ENCODE measurements at places on chromosomes 7 and 10.

GRCh38 chr10:58742141-58742540 is 229.5 kb downstream of the BICC1 start:
- H3K4me3 ChIP-seq: no peak overlapping the region
- no peak for DNase-seq
- H3K27ac ChIP-seq: no peak overlapping the region

DNA sequence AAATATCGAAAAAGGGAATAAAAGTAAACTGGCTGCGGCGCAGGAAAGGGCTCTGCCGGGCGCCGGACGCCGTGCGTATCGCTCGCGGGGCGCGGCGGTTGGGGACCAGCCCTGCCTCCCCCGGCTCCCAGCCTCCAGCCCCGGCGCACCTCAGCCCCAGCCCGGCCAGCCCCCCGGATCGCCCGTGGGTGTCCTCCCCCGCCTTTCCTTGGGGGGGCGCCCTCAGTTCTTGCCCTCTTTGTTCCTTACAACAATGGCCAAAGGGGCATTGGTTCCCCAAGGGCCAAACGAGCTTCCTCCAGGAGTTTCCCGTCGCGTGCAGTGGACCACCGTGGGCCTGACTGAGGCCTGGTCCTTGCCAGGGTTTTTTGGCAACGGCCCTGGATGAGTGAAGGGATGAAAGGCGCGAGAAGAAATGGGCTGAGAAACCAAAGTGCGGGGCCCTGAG is 1.2 kb downstream of the MACROH2A2 start:
- peaks cover 26% of the 10 kb centered on the region for H3K4me1 ChIP-seq
- H3K36me3 ChIP-seq: no peaks in the 10 kb centered on the region
- H3K27me3 ChIP-seq: peaks cover 61% of the 10 kb centered on the region
- peak; percentile 44 for DNase-seq

GRCh38 chr7:17512181-17512675 is 213.8 kb downstream of the AHR start:
- no peaks in the 10 kb centered on the region for H3K36me3 ChIP-seq
- no peaks in the 10 kb centered on the region for H3K27me3 ChIP-seq
- DNase-seq: no peak
- H3K4me1 ChIP-seq: no peaks in the 10 kb centered on the region
- H3K27ac ChIP-seq: no peak overlapping the region

GRCh38 chr7:158613481-158613880 is 25.9 kb upstream of the PTPRN2 start:
- no peaks in the 10 kb centered on the region for H3K36me3 ChIP-seq
- H3K4me1 ChIP-seq: no peaks in the 10 kb centered on the region
- no peak for DNase-seq
- no peaks in the 10 kb centered on the region for H3K27me3 ChIP-seq
- H3K4me3 ChIP-seq: no peak overlapping the region

DNA sequence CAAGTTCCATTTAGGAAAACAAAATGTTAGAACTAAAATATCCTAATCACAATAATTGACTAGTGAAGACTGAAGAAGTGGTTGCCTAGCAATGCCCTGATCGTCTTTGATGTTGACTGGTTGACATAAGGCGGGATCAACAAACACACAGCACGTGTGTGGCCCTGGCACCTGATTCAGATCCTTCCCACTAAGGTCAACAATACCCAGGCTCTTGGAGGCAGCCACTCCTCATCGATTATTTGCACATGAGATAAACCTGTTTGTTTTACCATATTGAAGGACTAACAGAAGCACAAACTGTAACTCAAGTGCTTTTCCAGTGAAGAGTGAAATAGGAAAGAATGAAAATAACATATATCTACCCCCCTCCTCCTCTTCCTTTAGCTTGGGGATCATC is 15.6 kb downstream of the FANK1 start:
- H3K4me3 ChIP-seq: no peak overlapping the region

- H3K27me3 ChIP-seq: no peaks in the 10 kb centered on the region
- peak overlapping the region; percentile 89 for H3K4me3 ChIP-seq
- DNase-seq: peak; percentile 18
- H3K27ac ChIP-seq: peak overlapping the region; percentile 83
Measured at GRCh38 chr10:59905731-59906416, 482 bp downstream of the CCDC6 start.

- no peak overlapping the region for H3K27ac ChIP-seq
- DNase-seq: peak; percentile 16
- H3K36me3 ChIP-seq: no peaks in the 10 kb centered on the region
Measured at GRCh38 chr7:106050002-106050745, 61.9 kb downstream of the SYPL1 start.

DNA sequence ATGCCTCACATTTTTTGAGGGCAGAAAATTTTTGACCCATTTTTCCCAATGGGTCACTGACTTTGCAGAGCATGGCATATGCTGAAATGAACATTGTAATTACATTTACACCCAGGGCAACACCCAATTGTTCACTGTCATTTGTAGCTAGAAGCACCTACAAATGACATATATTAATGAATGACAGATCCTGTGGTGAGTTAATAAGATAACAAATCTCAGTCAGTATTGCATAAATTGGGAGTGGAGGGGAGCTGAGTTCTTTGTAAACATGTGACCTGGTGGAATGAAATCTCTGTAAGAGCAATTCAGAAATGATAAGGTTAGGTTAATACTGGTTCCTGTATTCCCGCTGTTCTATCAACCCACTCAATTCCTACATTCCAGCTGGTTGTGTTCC is 255.1 kb upstream of the LRRN3 start:
- DNase-seq: no peak
- H3K36me3 ChIP-seq: no peaks in the 10 kb centered on the region
- no peaks in the 10 kb centered on the region for H3K27me3 ChIP-seq
- H3K4me3 ChIP-seq: no peak overlapping the region
- no peak overlapping the region for H3K27ac ChIP-seq
- peaks cover 6% of the 10 kb centered on the region for H3K4me1 ChIP-seq

DNA sequence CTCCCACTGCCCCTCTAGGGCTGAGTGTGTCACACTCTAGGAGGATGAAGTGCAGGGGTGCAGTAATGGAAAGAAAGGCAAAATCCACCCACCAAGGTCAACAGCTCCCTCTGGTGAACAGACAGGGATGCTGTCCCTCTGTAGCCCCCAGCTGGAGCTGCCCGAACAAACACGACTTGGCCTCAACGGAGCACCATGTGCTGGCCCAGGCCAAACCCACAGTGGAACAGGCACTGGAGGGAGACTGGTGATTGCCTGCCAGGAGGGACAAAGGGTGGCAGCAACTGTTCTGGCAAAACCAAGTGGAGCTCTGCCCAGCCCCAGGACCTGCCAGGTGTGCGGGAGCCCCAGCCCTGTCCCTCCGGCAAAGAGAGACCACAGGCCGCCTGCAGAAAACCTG is 20.7 kb downstream of the PDIA4 start:
- H3K4me1 ChIP-seq: no peaks in the 10 kb centered on the region
- no peaks in the 10 kb centered on the region for H3K27me3 ChIP-seq

DNA sequence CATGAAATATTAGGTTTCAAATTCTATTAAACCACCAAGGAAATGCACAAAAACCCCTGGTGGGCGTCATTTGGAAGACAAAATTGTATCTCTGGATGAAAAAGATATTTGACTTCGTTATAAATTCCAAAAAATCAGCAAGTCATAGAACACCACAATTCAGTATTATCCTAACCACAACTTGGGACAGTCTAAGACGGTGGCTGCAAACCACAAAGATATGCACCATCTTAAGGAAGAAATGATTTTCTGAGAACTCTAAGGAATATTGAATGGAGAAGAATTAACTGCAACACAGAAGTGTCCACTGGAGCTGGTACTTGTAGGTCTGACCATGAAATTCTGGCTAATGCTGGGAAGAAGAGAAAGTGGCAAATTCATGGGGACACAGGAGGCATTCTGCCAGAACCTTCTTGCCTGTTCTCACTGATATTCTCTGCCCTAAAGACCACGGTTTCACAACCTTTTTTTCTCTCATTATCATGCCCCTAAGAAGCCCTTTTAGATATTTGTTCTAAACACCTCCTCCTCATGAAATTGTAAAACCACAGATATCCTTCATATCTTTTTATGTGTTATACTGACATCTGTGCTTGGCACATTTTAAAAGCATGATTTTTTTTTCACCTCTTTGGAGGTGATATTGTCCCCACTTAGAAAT is 92.9 kb downstream of the SFMBT2 start:
- DNase-seq: no peak
- H3K4me1 ChIP-seq: no peaks in the 10 kb centered on the region
- no peak overlapping the region for H3K27ac ChIP-seq
- H3K4me3 ChIP-seq: no peak overlapping the region

- no peaks in the 10 kb centered on the region for H3K36me3 ChIP-seq
- no peak overlapping the region for H3K27ac ChIP-seq
- no peak overlapping the region for H3K4me3 ChIP-seq
- H3K4me1 ChIP-seq: no peaks in the 10 kb centered on the region
- no peak for DNase-seq
Measured at GRCh38 chr7:94333810-94334209, 60.9 kb upstream of the COL1A2 start.

- H3K4me1 ChIP-seq: peaks cover 14% of the 10 kb centered on the region
- H3K27me3 ChIP-seq: no peaks in the 10 kb centered on the region
- no peak for DNase-seq
- no peaks in the 10 kb centered on the region for H3K36me3 ChIP-seq
- no peak overlapping the region for H3K27ac ChIP-seq
Measured at GRCh38 chr7:461453-462172, 58.0 kb downstream of the PDGFA start.

DNA sequence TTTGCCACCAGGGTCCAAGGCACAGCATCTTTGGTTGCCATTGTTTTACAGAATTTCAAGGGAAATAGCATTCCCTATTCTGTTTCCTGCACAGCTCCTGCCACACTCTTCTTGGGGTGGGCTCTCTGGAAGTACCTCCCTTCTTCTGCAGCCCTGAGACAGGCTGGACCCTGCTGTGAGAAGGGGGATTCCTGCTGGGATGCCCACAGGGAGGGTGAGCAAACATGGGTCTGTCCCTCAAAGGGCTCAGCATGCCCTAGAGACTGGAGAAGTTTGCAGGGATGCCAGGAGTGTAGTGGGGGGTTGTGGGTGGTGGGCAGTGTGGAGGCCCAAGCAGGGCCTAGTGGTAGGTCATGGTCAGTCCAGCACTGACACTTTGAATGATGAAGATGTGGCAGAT is 222.2 kb upstream of the GPR26 start:
- no peak overlapping the region for H3K4me3 ChIP-seq
- H3K27me3 ChIP-seq: no peaks in the 10 kb centered on the region
- H3K4me1 ChIP-seq: peaks cover 4% of the 10 kb centered on the region

DNA sequence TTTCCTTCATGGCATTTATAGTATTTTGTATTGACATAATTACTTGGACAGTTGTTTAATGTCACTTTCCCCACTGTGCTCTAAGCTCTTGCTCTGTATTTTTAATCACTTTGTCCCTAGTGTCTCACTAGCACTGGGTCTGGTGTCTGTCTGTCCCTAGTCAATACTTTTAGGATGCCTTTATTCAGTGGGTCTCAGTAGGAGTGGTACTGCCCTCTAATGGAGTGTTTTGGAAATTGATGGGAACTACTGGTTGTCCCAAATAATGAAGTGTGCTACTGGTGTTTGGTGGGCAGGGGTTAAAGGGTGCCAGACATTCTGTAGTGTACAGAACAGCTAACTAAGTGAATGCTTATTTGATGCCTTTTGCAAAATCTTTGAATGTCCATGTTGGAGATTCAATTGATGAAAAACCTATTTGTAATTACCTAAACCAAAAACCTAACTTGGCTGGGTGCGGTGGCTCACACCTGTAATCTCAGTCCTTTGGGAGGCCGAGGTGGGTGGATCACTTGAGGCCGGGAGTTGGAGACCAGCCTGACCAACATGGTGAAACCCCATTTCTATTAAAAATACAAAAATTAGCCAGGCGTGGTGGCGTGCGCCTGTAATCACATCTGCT is 33.3 kb downstream of the CDK14 start:
- no peaks in the 10 kb centered on the region for H3K27me3 ChIP-seq
- H3K27ac ChIP-seq: no peak overlapping the region
- H3K4me3 ChIP-seq: no peak overlapping the region
- H3K36me3 ChIP-seq: no peaks in the 10 kb centered on the region
- peaks cover 26% of the 10 kb centered on the region for H3K4me1 ChIP-seq
- DNase-seq: peak; percentile 70

DNA sequence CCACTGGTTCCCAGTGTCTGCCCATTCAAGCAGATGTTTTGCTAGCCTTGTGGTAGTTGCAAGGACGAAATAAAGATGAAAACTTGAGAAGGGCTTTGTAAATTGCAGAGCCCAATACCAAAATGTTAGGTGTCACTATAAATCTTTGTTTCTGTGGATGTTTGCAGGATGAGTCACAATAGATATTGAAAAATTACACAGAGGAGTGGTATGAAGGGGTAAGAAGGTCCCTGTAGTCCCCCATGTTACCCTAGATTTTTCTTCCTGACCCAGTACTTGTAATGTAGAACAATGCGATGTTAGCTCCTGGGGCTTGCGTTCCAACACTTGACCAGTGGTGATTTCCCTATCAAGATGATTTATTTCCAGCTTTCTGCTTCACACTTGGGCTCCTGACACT is 102.6 kb upstream of the LYZL1 start:
- H3K27me3 ChIP-seq: no peaks in the 10 kb centered on the region
- H3K27ac ChIP-seq: no peak overlapping the region
- H3K36me3 ChIP-seq: no peaks in the 10 kb centered on the region
- no peak for DNase-seq

DNA sequence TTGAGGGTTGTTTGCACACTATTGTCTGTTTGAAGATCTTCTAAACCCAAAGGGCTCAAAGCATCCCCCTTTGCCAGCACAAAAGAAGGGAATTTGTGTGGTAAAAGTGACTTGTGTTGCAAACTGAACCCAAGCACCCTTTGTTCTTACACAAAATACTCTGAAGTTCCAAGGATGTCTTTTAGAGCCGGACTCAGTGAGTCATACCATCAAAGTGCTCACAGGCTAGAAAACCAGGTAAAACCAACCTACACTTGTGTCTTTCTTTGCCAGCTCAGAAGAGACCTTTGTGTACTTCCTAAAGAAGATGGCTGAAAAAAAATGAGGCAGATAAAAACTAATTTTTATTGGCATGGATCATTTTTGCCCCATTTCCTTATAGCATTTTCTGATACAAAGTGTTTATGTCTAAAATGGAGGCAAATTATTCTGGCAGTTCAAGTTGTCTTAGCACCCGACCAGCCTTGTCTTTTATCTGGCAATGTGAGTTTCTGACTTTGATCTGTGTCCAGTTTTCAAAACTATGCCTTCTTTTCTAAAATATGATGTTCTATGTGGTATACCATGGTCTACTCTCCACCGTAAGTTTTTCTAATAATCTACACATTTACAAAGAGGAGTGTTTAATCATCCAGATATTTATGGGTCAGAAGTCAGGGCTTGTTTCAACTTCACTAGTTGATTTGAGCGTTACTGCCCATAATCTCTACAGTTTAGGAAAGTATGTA is 128.4 kb upstream of the FZD1 start:
- H3K4me3 ChIP-seq: no peak overlapping the region
- H3K4me1 ChIP-seq: peaks cover 72% of the 10 kb centered on the region
- peak; percentile 21 for DNase-seq
- no peak overlapping the region for H3K27ac ChIP-seq
